ENCODE measurements at places on chromosomes 7 and 10.

- DNase-seq: no peak
Measured at GRCh38 chr10:121436630-121437341, 161.5 kb downstream of the FGFR2 start.

DNA sequence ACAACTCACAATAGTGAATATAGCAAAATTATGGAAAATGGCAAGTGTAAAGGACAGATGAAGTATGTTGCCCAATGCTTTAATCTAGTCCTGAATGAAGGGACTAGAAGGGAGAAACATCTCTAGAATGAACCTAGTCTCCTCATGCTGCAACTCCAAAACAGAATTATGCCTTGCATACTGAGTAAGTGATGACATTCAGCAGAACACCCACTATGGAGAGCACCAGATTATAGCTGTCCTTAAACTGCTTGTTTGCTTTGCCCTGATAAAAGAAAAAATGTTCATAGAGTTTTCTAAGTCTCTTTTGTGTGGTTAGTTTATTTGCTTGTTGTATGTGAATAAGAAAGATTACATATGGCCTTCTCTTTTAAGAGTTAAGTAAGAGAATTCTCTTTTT lies 7.8 kb upstream of the HGF start:
- DNase-seq: no peak

- no peak for DNase-seq
Measured at GRCh38 chr7:94398841-94399240, 4.1 kb downstream of the COL1A2 start.

- peak; percentile 26 for DNase-seq
Measured at GRCh38 chr7:99693427-99694200, 13.8 kb upstream of the CYP3A5 start.

DNA sequence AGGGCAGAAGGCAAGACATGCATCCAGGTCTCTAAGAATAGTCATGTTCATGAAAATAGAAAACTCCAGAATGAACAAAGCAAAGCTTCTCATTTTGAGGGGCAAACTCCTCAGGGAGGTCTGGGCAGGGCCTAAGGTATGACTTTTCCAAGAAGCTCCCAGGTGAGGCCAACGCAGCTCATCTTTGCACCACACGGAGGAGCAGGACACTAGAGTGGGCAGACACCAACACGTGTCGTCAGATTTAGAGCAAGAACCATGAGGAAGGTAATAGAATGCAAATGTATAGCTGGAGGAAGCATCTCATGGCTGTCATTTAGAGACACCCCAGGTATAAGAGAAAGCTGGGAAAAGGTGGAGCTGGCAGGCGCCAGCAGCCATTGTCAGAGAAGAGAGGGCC lies 95.7 kb downstream of the WDFY4 start:
- DNase-seq: no peak

DNA sequence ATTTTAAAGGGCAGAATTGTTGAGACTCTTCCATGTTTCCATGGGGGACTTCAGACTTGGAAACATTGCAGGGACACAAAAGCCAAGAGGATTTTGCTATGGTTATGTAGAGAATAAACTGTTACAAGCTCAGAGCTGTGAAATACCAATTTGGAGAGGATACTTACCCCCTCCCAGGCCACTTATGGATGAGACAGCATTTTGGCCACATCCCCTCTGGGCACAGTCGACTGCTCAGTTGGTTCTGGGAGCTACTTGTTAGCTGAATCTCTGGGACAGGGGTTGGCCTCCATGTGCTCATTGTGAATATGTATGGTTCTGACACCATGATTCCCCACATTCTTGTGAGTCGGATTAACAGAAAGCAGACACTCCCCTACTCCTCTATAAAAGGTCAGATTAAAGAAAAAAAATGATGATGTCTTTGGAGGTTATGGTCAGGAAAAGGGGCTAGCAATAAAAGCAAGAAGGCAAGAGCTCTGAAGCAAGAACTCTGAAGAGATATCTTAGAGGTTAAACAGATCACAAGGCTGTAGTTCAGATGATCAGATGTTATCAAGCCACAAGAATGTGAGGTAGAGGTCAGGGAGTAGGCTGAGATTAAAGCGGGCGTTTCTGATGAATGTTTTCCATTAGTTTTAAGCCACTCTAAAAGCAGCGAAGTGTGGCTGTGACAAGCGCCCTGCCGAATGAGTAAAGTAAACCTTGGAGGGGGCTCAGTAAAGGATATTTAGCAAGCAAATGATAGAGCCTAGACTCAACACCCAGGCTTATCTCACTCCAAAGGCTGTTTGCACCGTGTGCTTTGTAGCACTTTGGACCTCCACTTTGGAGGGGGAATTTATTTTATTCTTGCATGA lies 17.2 kb downstream of the STAMBPL1 start:
- DNase-seq: no peak

- no peak for DNase-seq
Measured at GRCh38 chr7:150344299-150344698, 2.9 kb upstream of the RARRES2 start.

GRCh38 chr7:157047148-157047547 lies 36.7 kb upstream of the MNX1 start:
- peak; percentile 47 for DNase-seq

DNA sequence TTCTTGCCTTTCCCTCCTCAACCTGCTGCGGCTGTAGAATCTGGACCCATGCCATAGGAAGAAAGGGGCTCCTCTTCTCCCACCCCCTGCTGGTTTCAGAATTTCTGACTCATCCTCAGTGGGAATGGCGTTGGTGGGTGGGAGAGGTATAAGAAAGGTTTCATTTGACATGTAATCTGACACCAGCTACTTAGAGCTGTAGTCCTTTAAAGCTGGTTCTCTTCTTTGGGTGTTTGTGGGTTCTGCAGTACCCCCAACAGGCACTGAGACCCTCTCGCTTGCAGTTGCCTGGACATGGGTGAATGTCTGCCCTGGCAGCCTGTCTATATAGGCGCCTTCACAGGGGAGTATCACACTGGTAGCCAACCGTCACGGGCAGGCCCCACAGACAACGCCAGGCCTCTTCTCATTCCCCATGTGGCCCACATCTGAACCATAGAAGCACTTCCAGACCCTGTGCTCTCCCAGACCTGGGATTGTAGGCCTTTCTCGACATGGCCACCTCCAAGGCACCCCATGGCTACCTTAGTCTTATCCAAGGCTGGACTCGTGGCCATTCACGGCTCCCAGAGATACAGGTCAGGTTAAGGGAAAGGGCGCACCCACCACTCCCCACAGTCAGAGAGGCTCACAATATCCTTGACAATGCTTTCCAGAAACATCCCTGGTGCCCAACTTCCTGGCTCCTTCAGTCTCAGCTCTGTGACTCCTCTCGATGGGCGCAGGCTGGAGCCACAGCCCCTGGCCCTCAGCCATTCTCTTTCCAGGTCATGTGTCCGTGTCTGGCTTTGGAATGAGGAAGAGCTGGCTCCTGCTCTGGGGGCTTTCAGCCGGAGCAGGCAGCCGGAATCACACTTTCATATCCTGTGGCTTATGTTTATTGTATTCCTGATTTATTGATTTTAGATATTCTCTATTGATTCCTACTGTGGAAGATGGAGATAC lies 17.5 kb downstream of the ZNF862 start:
- DNase-seq: peak; percentile 39

- DNase-seq: no peak
Measured at GRCh38 chr10:130326954-130327353, 190.8 kb downstream of the GLRX3 start.

DNA sequence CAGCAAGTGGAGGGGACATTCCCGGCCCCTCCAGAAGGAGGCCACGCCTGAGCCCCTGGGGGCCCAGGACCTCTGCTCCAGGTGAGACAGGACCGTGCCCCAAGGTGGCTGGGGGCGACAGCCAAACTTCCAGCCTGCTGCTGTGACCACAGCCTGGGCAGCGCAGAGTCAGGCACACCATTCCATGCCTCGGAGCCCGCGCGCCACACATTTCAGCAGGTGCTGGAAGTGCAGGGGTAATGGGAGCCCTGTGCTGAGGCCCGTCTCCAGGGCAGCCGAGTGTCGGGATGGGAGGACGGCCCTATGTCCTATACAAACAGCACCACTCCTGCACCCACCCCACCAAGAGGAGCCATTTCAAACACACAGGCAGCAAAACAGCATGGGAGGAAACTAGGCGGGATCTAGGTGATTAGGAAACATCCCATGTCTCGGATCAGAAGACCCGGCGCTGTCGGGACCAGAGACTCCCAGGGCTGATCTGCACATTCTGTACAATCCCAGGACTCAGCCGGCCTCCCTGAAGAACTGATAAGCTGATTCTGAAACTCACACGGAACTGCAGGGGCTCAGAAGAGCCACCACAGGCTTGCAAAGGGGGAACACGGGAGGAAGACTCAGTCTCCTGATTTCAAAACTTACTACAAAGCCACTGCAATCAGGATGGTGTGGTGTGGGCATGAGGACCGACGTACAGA lies 272.3 kb downstream of the ELFN1 start:
- DNase-seq: no peak

DNA sequence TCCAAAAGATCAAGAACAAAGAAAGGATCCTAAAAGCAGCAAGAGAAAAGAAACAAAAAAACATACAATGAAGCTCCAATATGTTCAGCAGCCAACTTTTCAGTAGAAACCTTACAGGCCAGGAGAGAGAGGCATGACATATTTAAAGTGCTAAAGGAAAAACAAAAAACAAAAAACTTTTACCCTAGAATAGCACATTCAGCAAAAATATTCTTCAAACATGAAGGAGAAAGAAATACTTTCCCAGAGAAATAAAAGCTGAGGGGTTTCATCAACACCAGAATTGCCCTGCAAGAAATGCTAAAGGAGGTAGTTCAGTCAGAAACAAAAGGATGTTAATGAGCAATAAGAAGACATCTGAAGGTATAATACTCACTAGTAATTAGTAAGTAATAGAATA lies 753.5 kb upstream of the POT1 start:
- DNase-seq: no peak

- peak; percentile 75 for DNase-seq
Measured at GRCh38 chr10:124647421-124648130, 96.6 kb downstream of the FAM53B start.

DNA sequence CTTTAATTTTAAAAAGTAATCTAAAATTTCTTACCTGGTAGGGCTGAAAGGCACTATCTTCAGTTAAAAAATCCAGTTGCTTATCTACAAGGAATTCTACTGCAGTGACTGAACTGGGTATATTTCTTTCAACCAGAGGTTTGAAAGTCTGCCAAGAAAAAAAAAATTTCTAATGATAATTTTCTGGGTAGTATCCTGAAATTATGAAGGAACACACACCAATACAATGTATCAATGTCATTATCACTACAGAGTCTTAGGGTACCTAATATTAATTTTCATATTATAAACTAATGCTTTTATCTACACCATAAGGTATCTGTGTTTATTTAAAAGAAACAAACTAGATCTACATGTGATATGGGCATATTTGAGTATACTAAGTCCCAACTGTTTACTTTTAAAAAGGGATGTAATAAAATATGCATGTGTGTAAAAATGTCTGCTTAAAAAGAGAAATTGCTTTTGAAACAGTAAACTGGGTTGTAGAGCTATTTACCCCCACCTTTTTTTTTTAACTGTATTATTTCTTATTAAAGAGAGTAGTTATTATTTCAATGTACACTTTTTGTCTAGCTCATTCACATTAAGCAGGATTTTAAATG lies 131.6 kb downstream of the NRBF2 start:
- DNase-seq: no peak

DNA sequence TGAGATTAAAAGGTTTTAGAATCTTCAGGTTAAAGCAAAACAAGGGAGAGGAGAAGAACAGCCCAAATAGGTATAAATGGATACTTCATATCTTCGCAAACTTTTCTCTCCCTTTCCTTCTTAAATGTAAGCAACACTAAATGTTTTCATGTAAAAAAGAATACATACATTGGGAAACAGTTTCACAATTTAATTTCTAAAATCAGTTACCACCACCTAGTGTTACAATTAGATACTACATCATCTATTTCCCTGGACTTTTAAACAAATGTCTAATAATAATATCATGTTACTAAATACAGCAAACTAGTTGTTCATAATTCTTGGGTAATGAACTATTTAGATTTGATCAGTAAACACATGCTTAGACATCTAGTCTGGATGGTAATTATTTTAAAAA lies 35.8 kb downstream of the MINDY3 start:
- peak; percentile 25 for DNase-seq

GRCh38 chr10:11757454-11757820 lies 15.3 kb downstream of the ECHDC3 start:
- peak; percentile 97 for DNase-seq

DNA sequence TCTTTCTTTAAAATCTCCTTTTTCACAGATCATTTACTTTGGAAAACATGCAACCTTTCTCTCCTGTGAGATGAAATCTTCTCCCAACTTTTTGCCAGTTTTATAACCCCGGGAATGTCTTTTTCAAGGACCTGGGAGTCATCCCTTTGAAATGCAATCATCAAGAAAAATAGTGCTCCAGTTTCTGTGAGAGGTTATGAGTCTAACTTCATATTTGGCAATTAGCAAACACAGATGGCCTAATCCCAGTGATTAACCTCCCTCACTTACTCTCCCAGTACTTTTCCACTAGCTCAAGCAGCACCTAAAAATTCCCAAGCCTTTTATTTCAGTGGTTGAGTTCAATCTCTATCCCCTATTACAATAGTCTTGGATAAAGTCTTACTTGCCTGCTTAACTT lies 185.8 kb upstream of the TMEM106B start:
- DNase-seq: peak; percentile 69
